ENCODE measurements at places on chromosomes 4 and X.

- DNase-seq, result no peak
These were observed 86.4 kb upstream of the MAB21L2 start for GRCh38 chr4:150495550-150495949.

GRCh38 chr4:84944947-84945346, 21.5 kb downstream of the WDFY3 start:
- no peak for DNase-seq

- DNase-seq, result no peak
These were observed 34.2 kb upstream of the ATRX start for GRCh38 chrX:77820091-77820727.

DNA sequence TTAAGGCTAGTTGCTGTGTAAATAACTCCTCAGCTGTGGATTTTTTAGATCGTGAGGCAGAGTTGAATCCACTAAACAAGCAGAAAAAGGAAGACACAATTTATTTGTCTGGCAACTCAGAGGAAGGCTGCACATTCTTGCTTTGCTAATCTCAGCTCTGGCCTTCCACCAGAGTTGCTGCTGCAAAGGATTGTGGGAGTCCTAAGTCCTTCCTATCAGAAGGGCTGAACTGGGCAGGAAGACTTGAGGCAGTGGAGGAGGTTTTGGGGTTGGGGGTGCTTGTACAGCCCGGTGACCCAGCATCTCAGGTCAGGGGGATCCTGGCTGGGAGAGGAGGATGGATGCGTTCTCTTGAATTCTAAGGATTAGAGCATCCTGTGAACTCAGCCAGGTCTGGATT, 11.0 kb upstream of the VSIG1 start:
- no peak for DNase-seq

DNA sequence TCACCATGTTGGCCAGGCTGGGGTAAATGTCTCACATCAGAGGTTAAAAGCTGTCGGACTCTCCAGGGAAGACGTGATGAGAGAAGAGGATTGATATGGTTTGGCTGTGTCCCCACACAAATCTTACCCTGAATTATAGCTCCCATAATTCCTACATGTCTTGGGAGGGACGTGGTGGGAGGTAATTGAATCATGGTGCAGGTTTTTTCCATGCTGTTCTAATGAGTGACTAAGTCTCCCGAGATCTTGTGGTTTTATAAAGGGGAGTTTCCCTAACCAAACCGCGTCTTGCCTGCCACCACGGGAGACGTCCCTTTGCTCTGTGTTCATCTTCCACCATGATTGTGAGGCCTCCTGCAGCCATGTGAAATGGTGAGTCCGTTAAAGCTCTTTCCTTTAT, 64.4 kb downstream of the ASMT start:
- no peak for DNase-seq

GRCh38 chr4:10106421-10107039, 10.1 kb downstream of the WDR1 start:
- peak; percentile 59 for DNase-seq

GRCh38 chrX:132636080-132636479, 147.2 kb upstream of the MBNL3 start:
- no peak for DNase-seq

- no peak for DNase-seq
These were observed 103.6 kb upstream of the TEX13D start for GRCh38 chrX:124228849-124229248.

- no peak for DNase-seq
These were observed 92.7 kb downstream of the WFS1 start for GRCh38 chr4:6362243-6362885.

DNA sequence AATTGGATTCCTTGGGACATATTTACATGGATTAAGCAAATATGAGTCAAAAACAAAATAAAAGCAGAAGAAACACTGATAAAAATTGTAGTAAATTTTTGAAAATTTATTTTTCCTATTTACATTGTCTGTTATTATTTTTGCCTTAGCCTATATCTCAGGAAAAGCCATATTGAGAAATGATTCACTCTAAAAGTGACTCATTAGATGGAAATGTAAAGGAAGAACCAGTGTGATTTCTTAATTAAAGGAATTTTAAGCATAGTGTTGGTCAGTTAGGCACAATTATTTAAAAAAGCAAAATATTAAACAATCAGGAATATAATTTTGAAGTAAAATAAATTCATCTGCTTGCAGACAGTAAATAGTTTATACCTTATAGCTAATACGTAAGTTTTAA, 167.4 kb upstream of the NAP1L5 start:
- DNase-seq, result no peak

- no peak for DNase-seq
These were observed 14.5 kb downstream of the OTUD5 start for GRCh38 chrX:48942895-48943294.

DNA sequence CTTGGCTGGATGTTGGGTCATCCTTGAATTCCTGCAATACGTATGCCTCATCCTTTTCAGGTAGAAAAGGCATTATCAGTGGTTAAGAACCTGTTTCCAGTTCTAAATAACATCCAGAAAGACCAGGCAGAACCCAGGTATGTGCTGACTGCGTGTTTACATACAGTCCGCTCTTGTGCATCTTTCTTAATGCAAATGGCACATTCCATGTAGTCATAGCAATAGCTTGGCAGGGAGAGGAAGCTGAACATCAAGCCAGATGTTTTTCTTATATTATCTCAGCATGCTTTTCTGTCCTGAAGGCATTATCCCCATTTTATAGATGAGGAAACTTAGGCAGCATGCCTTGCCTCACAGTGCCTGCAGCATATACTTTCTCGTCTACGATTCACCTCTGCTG, 2.1 kb downstream of the DCLK2 start:
- DNase-seq, result no peak

GRCh38 chrX:10108288-10108687, 48.5 kb upstream of the CLCN4 start:
- no peak for DNase-seq

DNA sequence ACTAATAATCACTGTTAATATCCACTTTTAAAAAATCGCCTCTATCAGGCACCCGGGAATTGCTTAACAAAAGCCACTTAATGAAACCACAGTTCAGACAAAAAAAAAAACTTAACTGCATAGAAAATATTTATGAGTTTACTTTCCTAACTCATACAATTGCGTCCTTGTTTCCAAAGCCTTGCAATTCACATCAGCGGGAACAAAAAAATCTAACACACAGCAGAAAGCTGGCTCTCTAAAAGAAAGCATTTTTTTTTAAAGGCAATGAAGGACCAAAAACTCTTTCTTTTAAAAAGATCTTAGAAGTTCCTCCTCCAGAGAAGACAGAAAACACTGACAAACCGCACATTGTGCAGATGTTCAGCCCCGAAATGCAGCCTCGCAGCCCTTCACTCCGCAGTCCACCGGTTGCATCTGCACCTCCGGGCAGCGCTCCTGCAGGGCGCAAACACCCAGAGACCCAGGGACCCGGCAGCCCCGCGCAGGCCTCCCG, 812 bp downstream of the FAT1 start:
- DNase-seq, result no peak

DNA sequence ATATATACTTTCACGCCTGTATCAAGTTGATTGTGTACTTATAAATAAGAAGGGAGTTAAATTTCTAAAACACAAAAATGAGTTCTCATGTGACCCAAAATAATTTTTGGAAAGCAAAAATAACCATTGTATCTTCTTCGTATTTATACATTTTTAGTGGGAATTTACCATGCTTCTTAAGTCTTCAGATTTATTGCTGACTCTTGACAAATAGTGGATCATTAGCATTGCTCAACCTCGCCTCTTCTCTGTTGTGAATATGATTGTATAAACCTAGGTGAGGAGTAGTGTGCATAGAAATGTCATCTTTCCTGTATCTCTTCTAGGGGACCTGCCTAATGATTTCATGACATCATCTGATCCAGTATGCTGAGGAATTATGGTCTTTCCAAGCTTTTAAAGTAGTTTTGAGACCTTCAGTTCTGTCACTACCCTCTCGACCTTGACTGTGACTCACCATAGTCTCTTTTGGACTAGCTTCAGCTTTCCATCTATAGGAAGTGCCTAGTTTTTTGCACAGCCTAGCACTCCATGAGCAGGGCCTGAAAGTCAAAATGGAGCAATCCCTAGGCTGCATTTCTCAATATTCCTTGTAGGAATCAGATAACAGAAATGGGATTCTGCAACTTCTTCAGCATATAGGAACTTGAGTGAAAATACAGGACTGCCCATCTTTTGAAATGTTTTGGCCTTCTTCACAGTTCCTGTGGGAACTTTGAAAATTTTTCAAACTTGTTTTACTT, 157.6 kb downstream of the ARX start:
- no peak for DNase-seq

- peak; percentile 2 for DNase-seq
These were observed 457.4 kb downstream of the CENPC start for GRCh38 chr4:67087897-67088296.

- DNase-seq, result no peak
These were observed 38.4 kb downstream of the TBL1X start for GRCh38 chrX:9503261-9503660.

DNA sequence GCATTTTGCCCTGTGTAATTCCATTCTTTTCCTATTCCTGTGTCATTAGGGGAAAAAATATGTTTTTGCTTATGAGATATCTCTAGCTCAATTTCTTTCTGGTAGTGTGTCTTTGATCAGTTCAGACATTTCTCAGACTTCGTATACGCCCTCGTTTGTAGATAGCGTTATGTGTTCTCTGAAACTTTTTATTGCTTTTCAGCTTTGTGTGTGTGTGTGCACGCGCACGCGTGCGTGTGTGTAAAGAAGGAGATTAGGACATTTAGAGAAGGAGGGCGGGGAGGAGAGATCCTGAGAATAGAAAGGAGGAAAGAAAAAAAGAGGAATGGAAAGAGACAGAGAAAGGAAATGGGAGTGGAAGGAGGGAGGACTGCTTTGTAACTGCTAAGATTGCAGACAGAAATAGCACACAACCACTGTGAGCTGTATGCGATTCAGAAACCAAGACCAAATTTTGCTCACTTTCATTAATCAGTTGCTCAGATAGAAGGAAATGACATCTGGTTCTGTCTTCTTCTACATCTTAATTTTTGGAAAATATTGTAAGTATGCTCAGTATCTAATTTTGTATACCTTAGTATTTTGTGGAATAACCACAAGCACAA, at the start of gene RXFP1:
RXFP1 (plus strand) TSS at position 399 of the 605 bp plus-strand sequence; CDS start at position 494, 95 bp downstream.
- DNase-seq, result no peak

DNA sequence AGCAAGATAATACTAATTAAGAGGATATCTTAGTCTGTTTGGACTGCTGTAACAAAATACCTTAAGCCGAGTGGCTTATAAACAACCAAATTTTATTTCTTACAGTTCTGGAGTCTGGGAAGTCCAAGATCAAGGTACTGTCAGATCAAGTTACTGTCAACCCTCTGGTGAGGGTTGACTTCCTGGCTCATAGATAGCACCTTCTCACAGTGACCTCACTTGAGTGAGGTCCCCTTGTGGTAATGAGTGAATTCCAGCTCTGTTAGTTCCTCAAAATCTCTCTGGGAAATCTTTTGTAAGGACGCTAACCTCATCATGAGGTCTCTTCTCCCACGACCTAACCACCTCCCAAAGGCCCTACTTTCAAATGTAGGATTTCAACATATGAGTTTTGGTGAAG, 36.9 kb upstream of the ADGRA3 start:
- no peak for DNase-seq

DNA sequence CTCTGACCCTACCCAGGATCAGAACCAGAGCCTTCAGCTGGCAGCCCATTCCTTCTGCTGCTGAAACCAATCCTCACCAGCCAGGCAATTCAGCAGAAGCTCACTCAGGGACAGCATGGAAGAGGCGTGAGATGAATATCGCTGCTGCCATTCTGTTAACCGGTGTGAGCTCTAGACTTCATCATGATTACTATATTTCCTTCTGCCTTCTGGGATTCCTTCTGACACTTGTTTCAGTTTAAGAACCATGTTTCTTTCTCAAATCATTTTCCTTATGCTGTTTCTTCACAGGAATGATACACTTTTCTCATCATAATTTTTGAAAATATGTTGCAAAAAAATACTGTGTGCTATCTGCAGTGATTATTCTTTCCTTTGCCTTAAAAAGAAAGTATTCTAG, 473.4 kb upstream of the FTHL17 start:
- no peak for DNase-seq

DNA sequence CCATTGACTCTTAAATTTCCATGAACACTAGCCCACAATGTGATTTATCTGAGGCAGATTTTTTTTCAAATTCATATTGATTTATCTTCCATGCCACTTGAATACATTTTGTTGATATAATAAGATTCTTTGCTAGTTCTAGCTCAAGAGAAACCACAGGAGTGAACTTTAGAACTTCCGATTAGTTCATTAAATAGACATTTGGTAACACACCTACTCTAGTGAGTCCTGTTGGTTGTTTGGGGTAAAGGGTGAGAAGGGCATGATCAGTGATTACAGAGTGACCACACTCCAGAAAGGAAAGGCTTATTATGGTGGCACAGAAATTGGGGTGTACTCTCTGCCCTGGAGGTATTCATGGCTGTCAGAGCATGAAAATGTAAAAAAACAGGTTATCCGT, 120.4 kb downstream of the CDKL5 start:
- DNase-seq, result no peak

DNA sequence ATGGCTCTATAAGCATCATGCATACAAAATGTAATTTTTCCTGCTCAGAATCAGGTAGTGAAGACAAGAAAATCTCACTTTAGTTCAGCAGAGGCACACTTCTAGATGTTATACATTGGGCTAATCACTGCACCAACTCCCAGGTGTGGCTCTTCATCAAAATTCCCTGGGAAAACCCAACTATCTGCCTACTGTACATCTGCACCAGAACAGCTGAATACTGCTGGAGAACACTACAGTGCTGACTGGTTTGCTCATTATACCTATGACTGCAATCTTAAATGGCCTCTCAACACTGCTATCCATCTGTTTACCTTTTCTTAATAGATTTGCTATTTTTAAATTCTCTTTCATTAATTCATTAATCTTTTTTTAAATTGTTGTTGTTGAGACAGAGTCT, 92.0 kb downstream of the UGT8 start:
- no peak for DNase-seq

- no peak for DNase-seq
These were observed 244.1 kb downstream of the RAB28 start for GRCh38 chr4:13240066-13240465.

DNA sequence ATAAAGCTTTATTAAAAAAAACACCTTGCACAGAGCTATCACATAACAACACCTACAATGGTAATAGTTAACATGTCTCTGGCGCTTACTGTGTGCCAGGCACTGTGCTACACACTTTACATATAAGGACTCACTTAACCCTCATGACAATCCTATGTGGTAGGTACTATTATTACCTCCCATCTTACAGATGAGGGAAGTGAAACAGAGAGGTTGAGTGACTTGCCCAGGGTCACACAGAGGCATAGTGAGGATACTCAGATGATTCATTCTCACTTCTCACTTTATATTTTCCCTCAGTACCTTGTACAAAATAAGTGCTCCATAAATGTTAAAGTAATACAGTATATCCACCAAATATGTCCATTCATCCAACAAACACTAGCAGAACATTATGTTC, 43.4 kb upstream of the IQSEC2 start:
- DNase-seq, result no peak

- no peak for DNase-seq
These were observed 32.2 kb downstream of the TBC1D14 start for GRCh38 chr4:6941796-6942195.

- DNase-seq, result no peak
These were observed 831.5 kb downstream of the STIM2 start for GRCh38 chr4:27692158-27692557.
